ENCODE measurements at places on chromosomes 2 and 18.

DNA sequence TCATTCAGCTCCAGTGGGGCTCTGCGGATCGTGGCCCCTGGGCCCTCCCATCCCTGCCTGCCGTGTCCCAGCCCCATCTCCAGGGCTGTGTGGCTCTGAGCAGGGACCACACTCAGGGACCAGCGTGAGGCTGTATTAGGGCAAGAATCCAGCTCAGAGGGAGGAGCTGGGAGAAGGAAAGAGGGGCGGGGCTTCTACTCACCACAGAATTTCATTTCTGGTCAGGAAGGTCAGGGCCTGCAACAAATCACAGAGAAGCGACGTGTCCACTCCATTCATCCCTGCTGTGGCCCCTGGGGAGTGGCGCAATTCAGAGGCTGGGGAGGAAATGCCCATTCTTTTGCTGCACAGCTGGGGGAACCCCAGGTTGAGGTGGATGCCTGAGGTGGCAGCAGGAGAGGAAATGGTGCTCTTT lies 828 bp downstream of the CIB4 start:
- no peak for DNase-seq

DNA sequence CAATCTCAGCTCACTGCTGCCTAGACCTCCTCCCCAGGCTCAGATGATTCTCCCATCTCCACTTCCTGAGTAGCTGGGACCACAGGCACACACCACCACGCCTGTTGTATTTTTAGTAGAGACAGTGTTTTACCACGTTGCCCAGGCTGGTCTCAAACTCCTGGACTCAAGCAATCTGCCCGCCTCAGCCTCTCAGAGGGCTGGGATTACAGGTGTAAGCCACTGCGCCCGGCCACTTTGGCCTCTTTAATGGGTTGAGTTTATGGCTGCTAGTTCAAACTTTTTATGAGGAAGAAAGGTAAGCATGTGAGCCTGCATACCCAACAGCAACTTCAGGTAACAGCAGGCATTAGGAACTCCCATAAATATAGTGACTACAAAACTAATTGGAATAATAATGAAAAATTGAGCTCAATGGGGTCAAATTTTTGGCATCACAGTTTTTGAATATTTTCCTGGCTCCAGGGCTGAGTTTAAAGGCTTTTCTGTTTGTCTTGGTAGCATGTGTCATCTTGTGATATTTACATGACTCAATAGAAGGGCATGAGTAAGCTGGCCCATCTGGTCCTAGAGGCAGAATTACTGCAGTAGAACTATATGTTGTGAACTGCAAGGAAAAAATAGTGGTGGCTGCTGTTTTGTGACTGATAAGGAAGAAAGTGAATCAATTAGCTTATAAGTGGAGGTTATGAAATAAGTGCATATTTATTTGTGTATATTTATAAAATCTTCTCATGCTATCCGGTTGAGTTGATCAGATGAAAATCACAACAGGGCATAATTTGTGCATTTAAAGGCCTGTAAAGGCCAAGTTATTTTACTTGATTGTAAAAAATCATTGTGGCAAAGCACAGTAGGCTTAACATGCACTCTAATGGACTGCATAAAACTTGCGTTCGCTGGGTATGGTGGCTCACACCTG lies 24.8 kb downstream of the GALM start:
- DNase-seq, result no peak

DNA sequence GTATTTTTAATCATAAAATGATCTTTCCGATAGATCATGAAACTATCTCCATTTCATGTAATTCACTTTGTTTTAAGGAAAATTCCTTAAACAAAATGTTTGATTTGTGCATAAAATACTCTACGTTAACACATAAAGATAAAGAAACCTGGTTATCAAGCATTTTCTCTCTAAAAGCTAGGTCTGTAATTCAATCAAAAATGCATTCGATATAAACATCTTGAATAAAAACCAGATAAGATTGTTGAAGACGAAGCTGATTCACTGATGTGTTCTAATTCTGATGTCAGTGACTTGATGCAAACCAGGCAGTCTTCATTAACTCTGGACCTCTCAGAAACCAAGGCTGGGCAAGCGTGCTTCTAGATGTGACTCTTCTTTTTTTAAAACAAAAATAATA lies 245.2 kb downstream of the CTNNA2 start:
- no peak for DNase-seq

- no peak for DNase-seq
These were observed 473.9 kb upstream of the HS6ST1 start for GRCh38 chr2:128792476-128793054.

- DNase-seq, result no peak
These were observed 45.1 kb downstream of the RAB10 start for GRCh38 chr2:26078939-26079338.

Data from GM06990 (cell line).